Fibroblast of skin of right quadriceps (primary cell): ENCODE measurements at places on chromosomes 13 and 19.
A peak's percentile ranks its signal among the peaks of the same experiment; 100 is the strongest.

DNA sequence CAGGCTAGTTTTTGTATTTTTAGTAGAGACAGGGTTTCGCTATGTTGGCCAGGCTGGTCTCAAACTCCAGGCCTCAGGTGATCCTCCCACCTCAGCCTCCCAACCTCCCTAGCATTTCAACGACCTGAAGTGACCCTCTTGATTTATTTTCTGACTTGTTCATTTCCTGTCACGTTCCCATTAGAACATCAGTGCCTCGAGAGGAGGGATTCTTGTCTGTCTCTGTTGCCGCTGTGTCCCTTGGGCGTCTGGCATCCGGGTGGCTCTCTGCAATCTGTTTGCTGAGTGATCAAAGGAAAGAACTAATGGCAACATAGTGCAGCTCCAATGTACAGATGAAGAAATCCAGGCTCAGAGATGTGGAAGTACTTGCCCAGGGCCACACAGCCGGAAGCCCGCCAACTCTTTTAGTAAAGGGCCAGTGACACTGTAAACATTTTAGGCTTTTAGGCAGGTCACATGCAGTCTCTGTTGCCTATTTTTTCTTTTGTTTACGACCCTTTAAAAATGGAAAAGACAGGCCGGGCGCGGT lies 47.5 kb downstream of the NFIC start:
- no peak for DNase-seq

DNA sequence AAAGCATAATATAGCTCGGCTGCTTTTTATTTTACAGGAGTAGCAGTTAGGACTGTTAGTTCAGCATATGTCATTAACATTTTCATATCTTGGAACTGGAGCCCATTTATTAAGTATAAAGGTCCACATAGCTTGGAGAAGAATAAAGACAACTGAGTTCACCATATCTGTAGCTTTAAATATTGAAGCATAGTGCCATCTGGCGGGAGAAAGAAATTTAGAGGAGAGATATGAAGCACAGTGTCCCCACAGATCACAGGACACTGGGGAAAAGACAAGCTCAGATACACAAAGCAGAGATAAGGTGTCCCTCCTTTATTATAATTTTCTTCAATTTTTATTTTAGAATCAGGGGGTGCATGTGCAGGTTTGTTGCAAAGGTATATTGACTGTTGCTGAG lies 104.7 kb upstream of the FREM2 start:
- DNase-seq = peak; percentile 45

- no peak for DNase-seq
Measured at GRCh38 chr13:79246578-79246949, 159.5 kb downstream of the RBM26 start.

- peak; percentile 49 for DNase-seq
Measured at GRCh38 chr19:49362929-49363267, 682 bp upstream of the TEAD2 start.

- no peak for DNase-seq
Measured at GRCh38 chr19:5698635-5699422, 8.7 kb downstream of the RPL36 start.

DNA sequence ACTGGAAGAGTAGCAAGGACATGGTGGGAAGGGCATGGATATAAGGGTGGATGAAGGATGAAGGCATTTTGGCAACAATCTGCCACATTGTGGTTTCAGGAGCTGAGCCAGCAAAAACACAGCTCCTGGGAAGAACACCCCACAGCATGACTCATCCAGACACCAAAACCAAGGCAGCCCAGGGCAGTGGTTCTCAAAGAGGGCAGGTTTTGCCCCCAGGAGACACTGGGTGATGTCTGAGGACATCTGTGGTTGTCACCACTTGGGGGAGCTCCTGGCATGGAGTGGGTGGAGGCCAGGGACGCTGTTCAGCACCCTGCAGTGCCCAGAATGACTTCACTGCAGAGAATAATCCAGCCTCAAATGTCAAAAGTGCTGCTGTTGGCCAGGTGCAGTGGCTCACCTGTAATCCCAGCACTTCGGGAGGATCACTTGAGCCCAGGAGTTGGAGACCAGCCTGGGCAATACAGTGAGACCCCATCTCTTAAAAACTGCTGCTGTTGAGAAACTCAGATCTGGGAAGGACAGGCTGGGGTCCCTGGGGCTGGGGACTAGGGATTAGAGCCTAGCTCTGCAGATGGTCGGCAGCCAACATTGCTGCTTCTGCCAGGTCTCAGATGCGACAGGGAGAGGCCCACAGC lies 16.1 kb downstream of the ZFR2 start:
- peak; percentile 67 for DNase-seq

DNA sequence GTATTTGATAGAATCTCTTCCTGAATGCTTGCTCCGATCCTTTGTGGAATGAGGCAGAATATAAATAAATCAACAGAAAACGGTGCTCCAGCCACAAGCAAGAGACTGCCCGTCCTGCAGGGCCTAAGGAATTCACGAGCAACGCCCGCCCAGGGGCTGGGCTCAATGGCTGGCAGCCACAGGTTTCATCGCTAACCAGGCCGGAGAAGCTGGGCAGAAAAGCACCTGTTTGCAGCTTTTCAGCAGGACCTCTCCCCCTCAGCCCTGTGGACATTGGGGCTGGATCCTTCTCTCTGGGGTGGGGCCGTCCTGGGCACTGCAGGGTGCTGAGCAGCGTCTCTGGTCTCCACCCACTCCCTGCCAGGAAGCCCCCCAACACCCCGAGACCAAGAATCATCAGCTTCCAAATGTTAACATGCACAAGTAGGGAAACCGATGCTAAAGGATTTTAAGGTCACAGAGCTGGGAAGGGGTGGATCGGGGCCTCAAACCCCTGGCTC lies 102.5 kb downstream of the GADD45B start:
- DNase-seq = peak; percentile 76

GRCh38 chr13:76852986-76853385 lies 33.2 kb downstream of the KCTD12 start:
- DNase-seq = peak; percentile 58

DNA sequence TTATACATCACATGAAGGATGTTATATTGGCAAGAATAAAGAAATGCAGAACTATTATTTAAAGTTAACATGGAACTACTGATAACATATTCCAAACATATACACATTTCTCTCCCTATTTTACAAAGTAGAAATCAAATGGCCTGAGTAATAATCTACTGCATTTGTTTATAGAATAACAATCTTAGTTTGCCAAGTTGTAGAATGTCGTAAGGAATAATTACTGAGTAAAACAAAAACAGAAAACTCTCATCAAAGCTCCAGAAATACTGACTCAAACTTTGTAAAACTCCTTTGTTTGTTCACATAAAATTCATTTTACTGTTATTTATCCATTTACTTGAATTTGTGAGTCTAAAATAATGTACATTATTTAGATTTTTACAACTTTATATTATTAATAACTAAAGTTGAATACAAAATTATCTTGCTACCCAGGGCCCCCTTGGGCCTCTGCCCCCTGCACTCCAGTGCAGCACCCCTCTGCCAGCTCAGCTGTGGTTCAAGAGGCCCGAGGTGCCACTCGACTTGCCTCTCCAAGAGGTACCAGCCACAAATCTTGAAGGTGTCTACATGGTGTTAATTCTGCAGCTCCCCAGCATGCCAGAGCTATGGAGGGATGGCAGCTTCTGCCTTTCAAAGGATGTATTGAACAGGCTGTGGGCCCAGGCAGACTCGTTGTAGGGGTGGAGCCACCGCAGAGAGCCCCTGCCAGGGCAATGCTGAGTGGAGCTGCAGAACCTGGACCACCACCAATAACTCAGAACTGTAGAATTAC lies 2819.7 kb downstream of the PCDH9 start:
- no peak for DNase-seq

GRCh38 chr19:18869023-18869618 lies 26.8 kb downstream of the CERS1 start:
- DNase-seq = no peak

DNA sequence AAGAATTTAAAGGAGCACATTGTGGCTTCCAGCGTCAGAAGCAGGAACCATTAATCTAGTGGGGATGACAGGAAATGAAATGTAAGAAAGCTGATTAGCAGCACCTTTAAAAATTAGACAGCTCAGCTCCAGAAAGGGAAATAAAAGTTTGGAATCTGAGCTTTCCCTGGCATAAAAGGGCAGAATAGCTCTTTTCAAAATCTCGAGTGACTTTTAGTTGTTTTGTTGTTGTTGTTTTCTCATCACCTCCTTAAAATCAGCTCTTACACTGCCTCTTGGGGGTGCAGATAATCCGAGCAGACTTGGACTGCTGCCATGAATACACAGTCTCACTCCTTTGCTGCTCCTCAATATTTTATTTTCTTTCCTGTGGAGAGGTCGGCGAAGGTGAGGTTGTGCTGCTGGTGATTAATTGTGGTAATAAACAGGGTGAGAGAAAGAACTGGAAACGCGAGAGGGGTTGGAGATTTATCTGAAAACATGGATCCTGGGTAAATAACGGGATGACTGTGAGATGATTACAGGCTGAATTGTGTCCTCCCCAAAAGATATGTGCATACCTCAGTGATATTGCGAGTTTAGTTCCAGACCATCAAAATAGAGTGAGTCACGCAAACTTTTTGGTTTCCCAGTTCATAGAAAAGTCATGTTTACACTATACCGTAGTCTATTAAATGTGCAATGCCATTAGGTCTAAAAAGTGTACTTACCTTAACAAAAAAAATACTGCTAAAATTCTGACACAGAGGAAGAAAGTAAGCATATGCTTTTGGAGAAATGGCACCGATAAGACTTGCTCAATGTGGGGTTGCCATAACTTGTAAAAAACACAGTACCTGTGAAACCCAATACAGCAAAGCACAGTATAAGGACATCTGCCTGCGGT lies 787.7 kb downstream of the UQCRFS1 start:
- peak; percentile 40 for DNase-seq

- DNase-seq = peak; percentile 78
Measured at GRCh38 chr13:38430796-38431195, 81.1 kb downstream of the UFM1 start.

- DNase-seq = no peak
Measured at GRCh38 chr19:52669586-52669985, 31.4 kb upstream of the ZNF83 start.

GRCh38 chr13:104832231-104832630 lies 1703.2 kb downstream of the EFNB2 start:
- no peak for DNase-seq

GRCh38 chr13:51820016-51820597 lies 16.1 kb upstream of the DHRS12 start:
- no peak for DNase-seq

- DNase-seq = no peak
Measured at GRCh38 chr19:1754636-1755466, 1.5 kb downstream of the ONECUT3 start.

- no peak for DNase-seq
Measured at GRCh38 chr13:20090349-20090748, 70.5 kb downstream of the GJA3 start.

- DNase-seq = no peak
Measured at GRCh38 chr13:96751089-96751488, 243.2 kb downstream of the OXGR1 start.

- no peak for DNase-seq
Measured at GRCh38 chr19:28394725-28395124, 818.2 kb downstream of the UQCRFS1 start.

- peak; percentile 85 for DNase-seq
Measured at GRCh38 chr19:19361075-19361594, 40.5 kb downstream of the MAU2 start.

- DNase-seq = no peak
Measured at GRCh38 chr19:6779206-6779605, 6.7 kb downstream of the VAV1 start.

GRCh38 chr13:23744315-23744714 lies 144.9 kb downstream of the MIPEP start:
- no peak for DNase-seq

- DNase-seq = peak; percentile 91
Measured at GRCh38 chr13:97339019-97339987, 94.7 kb upstream of the RAP2A start.

DNA sequence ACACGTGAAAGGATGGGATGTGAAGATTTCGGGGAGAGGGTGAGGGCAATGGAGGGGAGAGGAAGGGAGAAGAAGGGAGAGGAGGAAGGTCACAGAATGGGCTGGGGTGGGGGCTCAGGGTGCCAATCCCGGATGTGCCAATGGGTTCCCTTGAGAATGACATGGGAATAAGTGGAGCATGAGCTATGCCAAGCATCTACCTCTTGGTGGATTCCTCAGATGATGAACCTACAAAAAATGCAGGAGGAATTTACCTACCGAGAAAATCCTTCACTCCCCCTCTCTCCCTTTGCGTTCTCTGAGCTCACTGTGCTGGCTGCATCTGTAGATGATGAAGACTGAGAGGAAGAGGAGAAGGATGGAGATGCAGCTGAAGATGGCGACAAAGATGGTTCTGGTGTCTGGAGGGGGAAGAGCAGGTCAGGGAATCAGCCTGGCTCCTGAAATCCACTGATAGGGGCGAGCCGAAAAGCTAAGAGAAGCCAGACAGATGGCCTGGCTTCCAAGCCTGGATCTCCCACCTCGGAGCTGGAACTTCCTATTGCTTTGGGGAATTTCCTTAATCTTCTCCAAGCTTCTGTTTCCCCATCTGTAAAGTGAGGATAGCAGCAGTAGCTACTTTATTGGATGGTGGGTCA lies 21.6 kb downstream of the VSTM1 start:
- DNase-seq = no peak

GRCh38 chr13:41203810-41204209 lies 9.4 kb upstream of the KBTBD7 start:
- DNase-seq = no peak

DNA sequence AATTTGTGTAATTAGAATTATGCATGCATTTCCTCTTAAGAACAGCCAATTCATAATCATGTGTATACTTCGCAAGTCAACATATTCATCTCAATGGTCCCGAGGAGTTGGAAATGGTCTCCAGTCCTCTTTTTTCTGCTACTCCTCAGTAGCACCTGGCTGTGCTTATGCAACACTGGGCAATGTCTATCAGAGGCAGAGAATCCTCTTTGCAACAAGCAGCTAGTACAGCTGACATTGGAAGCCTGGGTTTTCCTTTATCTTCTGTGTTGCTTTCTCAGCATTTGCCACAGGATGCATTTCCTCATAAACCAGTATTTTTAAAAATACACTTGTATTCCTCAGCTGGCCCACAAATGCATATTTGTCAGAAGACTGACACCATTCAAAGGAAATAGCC lies 405.3 kb upstream of the GPC6 start:
- DNase-seq = no peak

DNA sequence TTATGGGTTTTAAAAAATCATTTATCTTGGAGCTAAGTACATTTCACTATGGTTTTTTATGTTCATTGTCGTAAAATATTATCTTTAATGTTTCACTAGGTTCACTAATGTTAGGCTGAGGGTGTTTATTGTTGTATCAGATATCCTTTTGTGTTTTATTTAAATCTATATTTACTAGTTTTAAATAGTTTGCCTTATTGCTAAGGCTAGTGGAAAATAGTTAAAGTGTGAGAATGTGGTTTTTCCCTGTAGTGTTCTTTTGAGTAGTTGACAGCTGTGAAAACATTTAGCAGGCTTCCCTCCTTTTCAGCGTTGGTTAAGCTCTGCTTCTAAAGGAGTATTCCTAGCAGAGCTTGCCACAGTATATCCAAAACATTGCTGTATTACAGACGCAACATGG lies 139.0 kb downstream of the TM9SF2 start:
- no peak for DNase-seq

- peak; percentile 73 for DNase-seq
Measured at GRCh38 chr13:47628666-47629065, 372.4 kb downstream of the SUCLA2 start.

- no peak for DNase-seq
Measured at GRCh38 chr19:49971991-49972411, 11.0 kb upstream of the SIGLEC11 start.
